Occipital lobe (tissue), 3 donors: ENCODE measurements at places on chromosomes 6 and 20. TPM values are rescaled to one million over a fixed set of nuclear protein-coding genes. Genes with fewer than 3 reads are reported as not detected.

GRCh38 chr20:1569415-1569881 lies 11.9 kb upstream of the SIRPD start:
- no peak for DNase-seq

GRCh38 chr6:31642798-31643570 lies 9.5 kb downstream of the BAG6 start:
- no peak for DNase-seq

DNA sequence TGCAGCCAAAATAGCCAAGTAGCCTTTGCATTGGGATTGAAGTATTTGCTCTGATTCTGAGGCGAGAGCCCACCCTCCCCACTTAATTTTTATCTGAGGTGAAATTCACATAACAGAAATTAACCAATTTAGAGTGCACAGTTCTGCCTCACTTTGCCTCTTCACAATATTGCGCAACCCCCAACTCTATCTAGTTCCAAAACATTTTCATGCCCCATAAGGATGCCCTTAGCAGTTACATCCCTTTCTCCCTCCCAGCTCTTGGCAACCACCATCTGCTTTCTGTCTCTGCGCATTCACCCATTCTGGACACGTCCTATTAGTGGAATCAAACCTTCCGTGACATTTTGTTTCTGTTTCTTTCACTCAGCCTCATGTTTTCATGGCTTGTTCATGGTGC lies 9.0 kb downstream of the MAS1L start:
- no peak for DNase-seq

- no peak for DNase-seq
These were observed 161.0 kb downstream of the ASCC3 start for GRCh38 chr6:100719883-100720682.

TPX2 gene
- total RNA-seq, result 5.8 TPM

XKR7 gene
- 12.6 TPM for total RNA-seq

MLIP gene
- 8.6 TPM for total RNA-seq

PAK5 gene
- 55.7 TPM for total RNA-seq
